Endothelial cell of umbilical vein (primary cell): ENCODE measurements at places on chromosomes 11 and 22. TPM values are rescaled to one million over a fixed set of nuclear protein-coding genes. Genes with fewer than 3 reads are reported as not detected.

GRCh38 chr22:45413368-45414211 lies at the start of the genes RIBC2 and SMC1B:
RIBC2 (plus strand) TSS chr22:45413693; CDS start chr22:45413887, 194 bp downstream.
SMC1B (minus strand) TSS chr22:45413599; CDS start chr22:45413567, 32 bp downstream.
- peak within 1 kb of the TSS; percentile 56 for H3K27ac ChIP-seq
- H3K4me3 ChIP-seq, result peak within 1 kb of the TSS; percentile 49
- peaks cover 2% of the 10 kb centered on the region for H3K4me1 ChIP-seq

DNA sequence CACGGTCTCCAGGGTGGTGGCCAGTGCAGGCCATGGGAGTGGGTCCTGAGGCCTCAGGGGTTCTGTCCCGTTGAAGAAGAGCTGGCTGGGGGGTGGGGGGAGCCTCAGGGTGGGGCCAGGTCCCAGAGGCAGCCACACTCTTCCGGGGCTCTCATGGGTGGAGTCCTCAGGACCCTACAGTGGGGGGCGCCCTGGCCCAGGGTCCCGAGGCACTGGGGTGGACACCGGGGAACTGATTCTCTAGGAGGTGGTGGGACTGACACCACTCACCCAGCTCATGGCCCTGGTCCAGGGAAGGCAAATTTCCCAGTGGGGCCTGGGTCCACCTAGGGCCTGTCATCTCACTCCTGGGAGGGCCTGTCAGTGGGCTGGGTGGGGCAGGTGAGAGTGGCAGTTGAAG lies 12.8 kb downstream of the GGT5 start:
- DNase-seq, result no peak
- no peaks in the 10 kb centered on the region for H3K36me3 ChIP-seq
- H3K27me3 ChIP-seq, result no peaks in the 10 kb centered on the region
- no peak overlapping the region for H3K4me3 ChIP-seq
- no peak overlapping the region for H3K27ac ChIP-seq

GRCh38 chr11:114277637-114278341 lies 18.4 kb upstream of the NNMT start:
- H3K36me3 ChIP-seq, result no peaks in the 10 kb centered on the region
- H3K4me1 ChIP-seq, result peaks cover 17% of the 10 kb centered on the region
- peaks cover 21% of the 10 kb centered on the region for H3K27me3 ChIP-seq
- no peak overlapping the region for H3K27ac ChIP-seq

The GGTLC2 gene
- not detected in 2 replicates for total RNA-seq

The CARD18 gene
- not detected in 2 replicates for total RNA-seq

DNA sequence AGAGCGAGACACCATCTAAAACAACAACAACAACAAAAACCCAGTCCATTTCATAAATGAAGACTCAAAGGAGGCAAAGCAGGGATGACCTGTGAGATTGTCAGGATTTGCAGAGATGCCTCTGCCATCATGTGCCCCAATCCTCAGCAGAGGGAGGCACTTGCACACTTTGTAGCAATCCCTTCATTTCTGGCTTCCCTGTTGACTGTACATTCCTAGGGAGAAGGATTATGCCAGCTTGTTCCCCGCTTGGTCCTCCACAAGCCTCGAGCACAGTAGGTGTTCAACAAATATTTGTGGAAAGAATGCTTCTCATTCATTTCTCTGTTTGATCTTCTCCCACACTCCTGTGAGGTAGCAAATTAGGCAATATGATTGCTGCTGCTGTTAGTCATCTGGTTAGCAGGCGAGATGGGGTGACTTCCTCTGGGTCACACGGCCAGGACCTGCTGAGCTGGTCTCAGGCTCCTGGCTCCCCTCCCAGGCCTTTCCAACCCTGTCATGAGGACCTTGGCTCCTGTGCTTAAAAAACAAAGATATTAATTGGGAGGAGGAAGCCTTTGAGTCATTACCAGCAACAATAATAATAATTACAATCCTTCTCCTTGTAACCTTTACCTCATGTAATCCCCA lies 34.1 kb downstream of the LIF start:
- no peaks in the 10 kb centered on the region for H3K27me3 ChIP-seq
- DNase-seq, result peak; percentile 60
- H3K36me3 ChIP-seq, result no peaks in the 10 kb centered on the region

- H3K36me3 ChIP-seq, result no peaks in the 10 kb centered on the region
- H3K27ac ChIP-seq, result no peak overlapping the region
- H3K4me1 ChIP-seq, result no peaks in the 10 kb centered on the region
- H3K4me3 ChIP-seq, result no peak overlapping the region
- no peaks in the 10 kb centered on the region for H3K27me3 ChIP-seq
- DNase-seq, result no peak
Observed at GRCh38 chr22:30460147-30460546, 11.7 kb downstream of the SEC14L3 start.

DNA sequence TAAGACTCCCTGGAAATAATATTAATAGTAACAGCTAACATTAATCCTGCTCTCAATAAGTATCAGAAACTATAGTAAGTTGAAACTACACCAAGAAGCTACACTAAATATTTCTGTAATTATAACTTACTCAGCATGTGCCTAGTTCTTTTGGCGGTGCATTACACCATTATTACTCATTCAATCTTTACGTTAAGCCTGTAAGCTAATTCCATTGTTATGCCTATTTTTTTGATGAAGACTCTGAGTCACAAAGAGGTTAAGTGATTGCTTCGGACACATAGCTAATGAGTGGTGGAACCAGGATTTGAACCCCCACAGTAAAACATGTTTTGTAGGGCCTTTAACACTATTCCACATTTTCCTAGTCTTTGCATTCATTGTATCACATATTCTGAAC lies 111.6 kb downstream of the RASSF10 start:
- H3K36me3 ChIP-seq, result no peaks in the 10 kb centered on the region
- no peaks in the 10 kb centered on the region for H3K27me3 ChIP-seq
- peaks cover 42% of the 10 kb centered on the region for H3K4me1 ChIP-seq
- peak; percentile 57 for DNase-seq
- H3K4me3 ChIP-seq, result no peak overlapping the region

DNA sequence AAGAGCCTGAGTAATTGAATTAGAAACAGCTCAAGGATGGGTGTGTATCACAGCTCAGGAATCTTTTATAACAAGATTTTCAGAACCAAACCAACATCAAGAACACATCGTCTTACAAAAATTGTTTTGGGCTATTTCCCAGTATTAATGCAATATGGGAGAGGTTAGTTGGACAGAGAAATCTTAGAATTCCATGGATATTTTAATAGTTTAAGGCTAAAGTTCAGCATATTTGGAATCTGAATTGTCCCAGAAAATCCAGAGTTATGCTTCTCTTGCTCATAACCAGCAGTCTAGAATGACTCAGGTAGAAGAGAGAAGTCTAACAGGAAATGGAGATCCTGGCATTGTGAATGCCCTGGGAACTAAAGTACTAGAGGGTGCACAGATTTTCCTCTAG lies 74.6 kb downstream of the ADM start:
- H3K27me3 ChIP-seq, result peaks cover 3% of the 10 kb centered on the region
- H3K4me1 ChIP-seq, result peaks cover 10% of the 10 kb centered on the region
- no peak overlapping the region for H3K27ac ChIP-seq
- no peaks in the 10 kb centered on the region for H3K36me3 ChIP-seq

The CASP1 gene
- total RNA-seq, result 6.2 and 12.4 TPM in 2 replicates

- H3K36me3 ChIP-seq, result no peaks in the 10 kb centered on the region
- peaks cover 11% of the 10 kb centered on the region for H3K4me1 ChIP-seq
- H3K27me3 ChIP-seq, result no peaks in the 10 kb centered on the region
- peak overlapping the region; percentile 90 for H3K4me3 ChIP-seq
Observed at GRCh38 chr11:117143390-117143789, 697 bp upstream of the PAFAH1B2 start.

- H3K27me3 ChIP-seq, result peaks cover 5% of the 10 kb centered on the region
- no peak overlapping the region for H3K27ac ChIP-seq
- H3K36me3 ChIP-seq, result no peaks in the 10 kb centered on the region
- no peaks in the 10 kb centered on the region for H3K4me1 ChIP-seq
Observed at GRCh38 chr22:23351321-23351720, 171.0 kb downstream of the BCR start.

DNA sequence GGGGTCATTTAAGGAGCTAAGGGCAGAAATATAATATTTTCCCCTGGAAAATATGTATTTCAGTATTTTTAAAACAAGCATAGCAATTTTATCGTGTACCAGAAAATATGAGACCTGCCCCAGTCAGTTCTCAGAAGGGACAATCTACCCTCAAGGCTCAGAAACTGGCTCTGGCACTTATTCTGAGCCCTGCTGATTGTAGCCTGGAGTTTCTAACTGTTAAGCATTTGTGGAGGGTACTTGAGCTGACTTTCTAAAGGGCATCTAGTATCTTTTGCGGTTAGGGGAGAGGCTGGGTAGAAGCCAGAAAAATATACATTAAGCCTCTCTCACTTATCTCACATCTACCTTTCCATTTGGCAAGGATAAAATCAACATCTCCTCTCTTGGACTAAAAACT lies 71.3 kb upstream of the FSHB start:
- DNase-seq, result no peak
- H3K27ac ChIP-seq, result no peak overlapping the region
- no peak overlapping the region for H3K4me3 ChIP-seq
- H3K4me1 ChIP-seq, result no peaks in the 10 kb centered on the region
- no peaks in the 10 kb centered on the region for H3K36me3 ChIP-seq

The NOX4 gene
- total RNA-seq, result 34.0 and 47.7 TPM in 2 replicates

The DGCR6 gene
- 0.44 and 0.95 TPM in 2 replicates for total RNA-seq

DNA sequence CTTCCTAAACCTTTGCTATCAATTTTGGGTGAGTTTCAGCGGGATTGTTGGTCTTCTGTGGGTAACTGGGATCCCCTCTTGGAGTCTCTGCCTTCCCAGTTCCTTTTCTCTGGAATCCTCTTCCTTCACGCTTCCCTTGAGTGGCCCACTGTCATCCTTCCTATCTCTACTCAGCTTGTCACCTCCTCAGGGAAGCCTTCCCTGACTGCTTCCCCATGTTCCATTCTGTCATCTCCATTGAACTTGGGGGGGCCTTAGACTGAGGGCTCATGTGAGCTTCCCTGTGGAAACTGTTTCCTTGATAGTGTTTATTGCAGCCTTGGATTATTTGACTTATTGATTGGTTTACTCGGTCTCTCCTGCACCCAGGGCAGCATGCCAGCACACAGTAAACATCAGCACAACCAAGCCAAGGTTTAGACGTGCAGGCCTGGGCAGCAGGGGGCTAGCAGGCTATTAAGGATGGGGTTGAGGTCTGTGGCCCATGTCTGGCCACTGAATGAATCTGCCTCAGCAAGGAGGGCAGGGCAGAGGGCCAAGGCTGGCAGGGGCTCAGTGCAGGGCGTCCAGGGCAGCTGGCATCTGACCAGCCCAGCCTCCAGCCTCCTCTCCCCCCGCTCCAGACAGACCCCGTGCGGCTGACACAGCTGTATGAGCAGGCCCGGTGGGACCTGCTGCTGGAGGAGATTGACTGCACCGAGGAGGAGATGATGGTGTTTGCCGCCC lies 7.2 kb downstream of the TRPT1 start:
- H3K27ac ChIP-seq, result no peak overlapping the region
- no peaks in the 10 kb centered on the region for H3K4me1 ChIP-seq
- no peaks in the 10 kb centered on the region for H3K27me3 ChIP-seq
- no peak for DNase-seq
